ENCODE measurements at places on chromosomes 5 and 9.

DNA sequence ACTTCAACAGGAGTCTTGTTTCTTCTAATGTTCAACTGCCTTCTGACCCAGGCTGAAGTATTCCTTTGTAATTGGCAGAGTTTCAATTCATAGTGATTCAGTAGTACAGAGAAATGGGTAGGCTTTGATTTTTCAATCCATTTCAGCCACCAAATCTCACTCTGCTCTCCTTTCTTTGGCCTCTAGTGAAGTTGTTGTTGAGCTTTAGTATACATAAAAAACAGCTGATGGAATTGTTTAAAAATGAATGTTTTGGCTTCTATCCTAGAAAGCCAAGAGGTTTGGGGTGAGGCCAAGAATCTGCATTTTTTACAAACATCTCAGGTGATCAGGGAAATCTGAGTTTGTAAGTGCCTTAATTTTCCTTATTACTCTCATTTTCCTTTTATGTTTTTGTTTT is 182.9 kb upstream of the MAP1B start:
- no peak for DNase-seq

DNA sequence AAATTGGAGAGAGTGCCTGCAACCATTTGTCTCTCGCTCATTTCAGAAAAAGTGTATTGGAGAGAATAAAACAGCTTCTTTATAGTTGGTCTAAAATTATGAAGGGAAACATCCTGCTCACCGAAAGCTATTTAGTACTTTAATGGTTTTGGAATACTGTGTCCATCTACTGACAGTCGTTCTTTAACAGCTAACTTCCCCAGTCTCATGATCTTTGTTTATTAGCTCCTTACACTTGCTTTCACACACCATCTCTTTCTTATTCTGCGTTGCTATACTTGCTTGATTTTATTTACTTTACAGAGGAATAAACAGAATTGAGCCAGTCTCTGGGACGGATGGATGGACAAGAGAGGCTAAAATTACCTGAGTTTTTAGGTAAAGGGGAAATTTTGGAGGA is 229.3 kb downstream of the CCDC171 start:
- no peak for DNase-seq

GRCh38 chr9:122186777-122187470 is 27.2 kb downstream of the MORN5 start:
- DNase-seq, result no peak

DNA sequence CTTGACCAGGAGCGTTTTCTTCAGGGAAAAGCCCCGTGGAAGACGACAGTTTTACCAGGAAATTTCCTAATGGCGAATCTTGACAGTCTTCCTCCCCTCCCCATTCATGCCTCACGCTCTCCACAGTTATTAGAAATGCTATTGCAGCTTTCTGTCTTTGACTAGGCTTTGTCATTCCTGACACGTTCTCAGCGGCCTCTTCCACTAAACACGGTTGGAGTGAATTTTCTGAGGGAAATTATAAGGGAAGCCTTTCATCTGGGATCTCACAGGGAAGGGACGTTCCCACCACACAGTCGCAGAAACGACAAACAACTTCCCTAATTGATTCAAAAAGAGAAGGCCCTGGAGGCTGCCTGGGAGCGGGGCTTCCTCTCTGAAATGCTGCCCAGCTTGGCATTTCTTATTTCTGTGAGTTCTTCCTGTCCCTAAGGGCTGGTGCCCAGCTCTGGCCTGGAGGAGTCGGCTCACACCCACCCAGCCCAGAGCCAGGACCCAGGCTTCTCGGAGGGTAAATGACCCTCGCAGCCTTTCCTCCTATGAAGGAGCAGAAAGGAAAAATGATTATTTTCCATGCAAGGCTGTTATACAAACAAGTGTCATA is 57.1 kb upstream of the PPP1R26 start:
- no peak for DNase-seq

- DNase-seq, result no peak
Observed at GRCh38 chr9:82436475-82436874, 447.9 kb downstream of the SPATA31D1 start.

DNA sequence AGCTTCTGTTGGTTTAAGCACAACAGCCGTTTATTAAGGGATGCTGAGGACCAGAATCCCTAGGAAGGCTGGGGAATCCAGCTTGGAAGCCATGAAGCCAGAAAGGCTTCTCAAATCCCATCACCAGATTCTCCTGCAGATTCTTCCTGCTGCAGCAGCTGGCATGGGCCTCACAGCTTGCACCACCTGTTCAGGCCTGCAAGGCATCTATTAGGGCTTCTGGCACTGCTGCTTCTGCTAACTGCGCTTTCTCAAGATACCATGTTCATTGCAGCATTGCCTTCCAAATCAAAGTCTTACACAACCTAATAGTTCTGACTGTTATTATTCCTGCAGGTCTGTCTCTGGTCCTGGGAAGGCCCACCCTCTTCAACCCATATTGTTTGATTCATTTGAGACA is 51.2 kb upstream of the ZNF366 start:
- no peak for DNase-seq

Data from AG09309 (cell line).